ENCODE measurements at places on chromosomes 11 and 22.

- DNase-seq, result no peak
Measured at GRCh38 chr11:125932301-125932700, 13.5 kb upstream of the VSIG10L2 start.

DNA sequence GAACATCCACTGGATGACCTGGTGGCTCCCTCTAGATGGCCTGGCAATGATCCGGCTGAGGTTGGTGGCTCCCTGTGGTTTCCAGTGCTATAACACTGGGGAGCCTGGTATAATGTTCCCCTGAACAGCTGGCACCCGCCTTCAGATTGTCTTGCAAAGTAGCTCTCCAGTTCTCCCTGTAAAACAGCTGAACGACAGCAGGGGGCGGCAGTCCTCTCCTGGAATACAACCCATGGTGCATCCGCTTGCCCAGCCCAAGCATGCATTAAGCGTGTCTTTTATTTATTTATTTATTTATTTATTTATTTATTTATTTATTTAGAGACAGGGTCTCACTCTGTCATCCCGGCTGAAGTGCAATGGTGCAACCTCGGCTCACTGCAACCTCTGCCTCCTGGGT, 258.9 kb downstream of the BUD13 start:
- no peak for DNase-seq

DNA sequence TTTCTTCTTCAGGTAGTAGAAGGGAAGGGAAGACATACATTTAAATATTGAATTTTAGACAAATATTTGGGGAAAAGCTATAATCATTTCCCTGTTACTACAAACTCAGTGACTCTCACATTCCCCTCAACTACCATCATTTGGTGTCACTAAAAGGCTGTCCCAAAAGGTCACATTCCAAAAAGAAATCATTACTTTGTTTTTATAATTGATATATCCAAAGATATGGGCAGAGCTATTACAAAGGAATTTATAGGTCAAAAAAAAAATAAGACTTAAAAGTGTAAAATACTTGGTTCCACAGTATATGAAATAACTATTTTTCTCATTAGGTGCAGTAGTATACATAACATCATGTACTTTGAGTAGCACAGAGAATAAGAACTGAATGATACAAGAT, 751.4 kb downstream of the KCNA4 start:
- no peak for DNase-seq

- no peak for DNase-seq
Measured at GRCh38 chr11:61752117-61752924, at the start of gene MYRF. MYRF (plus strand) TSS chr11:61752636; CDS start chr11:61752745, 109 bp downstream.

DNA sequence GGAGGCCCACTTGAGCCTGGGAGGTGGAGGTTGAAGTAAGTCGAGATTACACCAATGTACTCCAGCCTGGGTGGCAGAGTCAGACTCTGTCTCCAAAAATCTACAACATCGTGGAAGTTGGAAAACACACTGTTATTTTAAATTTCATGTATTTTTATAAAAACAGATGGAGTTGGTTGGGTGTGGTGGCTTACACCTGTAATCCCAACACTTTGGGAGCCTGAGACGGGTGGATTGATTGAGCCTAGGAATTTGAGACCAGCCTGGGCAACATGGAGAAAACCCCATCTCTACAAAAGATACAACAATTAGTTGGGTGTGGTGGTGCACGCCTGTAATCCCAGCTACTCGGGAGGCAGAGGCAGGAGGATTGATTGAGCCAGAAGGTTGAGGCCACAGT, 52.0 kb upstream of the CLTCL1 start:
- DNase-seq, result no peak

- no peak for DNase-seq
Measured at GRCh38 chr22:39595622-39596172, 25.1 kb downstream of the CACNA1I start.

- no peak for DNase-seq
Measured at GRCh38 chr11:102936864-102937509, 18.5 kb downstream of the MMP13 start.

- DNase-seq, result peak; percentile 6
Measured at GRCh38 chr22:27377501-27378295, 423.9 kb downstream of the MN1 start.

DNA sequence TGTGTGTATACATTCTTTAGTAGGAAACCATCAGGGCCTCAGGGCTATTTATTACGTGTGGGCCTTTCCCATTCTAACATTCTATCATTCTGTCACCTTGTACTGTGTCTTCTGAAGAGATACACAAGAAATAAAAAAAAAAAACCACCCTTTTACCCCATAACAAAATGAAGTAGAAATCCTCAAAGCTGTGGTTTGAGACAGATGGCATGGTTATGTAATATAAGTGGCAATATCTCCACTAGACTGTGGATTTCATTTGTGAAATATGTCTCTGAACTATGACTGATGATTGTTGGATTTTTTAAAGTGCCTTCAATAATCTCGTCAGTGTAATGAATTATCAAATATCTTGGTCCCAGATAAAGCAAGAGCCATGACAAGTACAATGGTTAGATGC, 150.0 kb upstream of the BLID start:
- no peak for DNase-seq

DNA sequence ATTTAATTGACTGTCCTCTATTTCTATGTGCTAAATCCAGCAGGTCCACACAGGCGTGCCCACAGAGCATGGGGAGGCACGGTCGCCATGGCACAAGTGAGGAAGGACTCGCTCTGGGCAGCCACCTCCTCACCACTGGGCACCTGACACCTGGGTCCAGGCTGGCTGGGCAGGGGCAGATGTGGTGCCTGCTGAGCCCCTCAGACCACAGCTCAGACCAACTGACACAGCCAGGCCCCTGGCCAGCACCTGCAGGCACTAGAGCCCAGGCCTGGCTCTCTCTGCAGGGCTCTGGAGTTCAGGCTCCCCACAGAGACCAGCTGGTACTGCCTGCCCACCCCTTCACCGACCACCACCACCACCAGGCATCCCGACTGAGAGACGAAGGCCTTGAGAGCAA, 27.9 kb downstream of the LINC01488 start:
- no peak for DNase-seq

DNA sequence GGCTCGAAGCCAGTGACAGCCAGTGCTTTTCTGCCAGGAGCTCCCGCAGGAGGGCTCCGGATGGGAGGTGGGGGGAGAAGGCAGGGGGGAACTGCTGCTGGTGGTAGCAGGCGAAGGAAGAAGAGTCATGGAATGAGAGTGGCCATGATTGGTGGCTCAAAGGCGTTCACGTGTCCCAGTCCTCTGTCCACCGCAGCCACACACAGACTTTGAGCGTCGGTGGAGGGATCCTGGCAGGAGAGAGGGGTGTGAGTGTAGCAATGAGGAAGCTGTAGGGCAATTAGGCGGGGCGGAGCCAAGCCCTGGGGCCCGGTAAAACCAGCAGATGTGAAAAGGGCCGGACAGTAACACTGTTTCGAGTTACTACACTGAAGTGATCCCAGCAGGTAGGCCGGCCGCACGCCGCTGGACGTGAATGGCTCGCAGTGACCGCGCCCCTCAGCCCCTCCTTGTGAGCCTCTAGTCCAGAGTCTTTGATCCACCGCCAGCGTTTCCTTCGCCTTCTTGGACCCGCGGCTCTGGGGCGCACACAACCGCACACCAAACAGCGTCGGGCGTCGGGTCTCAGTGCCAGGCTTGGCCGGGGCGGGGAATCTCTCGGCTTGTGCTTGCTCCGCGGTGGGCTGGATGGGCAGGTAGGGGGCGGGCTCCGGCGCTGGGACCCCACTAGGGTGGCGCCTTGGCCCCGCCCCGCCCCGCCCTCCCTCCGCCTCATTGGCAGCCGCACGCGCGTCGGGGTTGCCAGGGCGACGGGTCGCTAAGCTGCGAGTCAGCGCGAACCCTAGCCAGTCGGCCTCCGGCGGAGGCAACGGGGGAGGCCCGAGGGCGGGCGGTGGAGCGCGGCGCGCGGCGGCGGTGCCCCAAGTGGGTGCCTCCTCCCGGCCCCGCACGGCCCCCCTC, at the start of gene LRRC10B:
Gene LRRC10B, plus strand, starts transcription at position 788 of the 900 bp plus-strand sequence. CDS start 250 bp downstream, outside the sequence.
- DNase-seq, result no peak

GRCh38 chr11:28524098-28524497, 415.9 kb downstream of the METTL15 start:
- no peak for DNase-seq

GRCh38 chr11:39365809-39366436, 2093.5 kb downstream of the LRRC4C start:
- no peak for DNase-seq

DNA sequence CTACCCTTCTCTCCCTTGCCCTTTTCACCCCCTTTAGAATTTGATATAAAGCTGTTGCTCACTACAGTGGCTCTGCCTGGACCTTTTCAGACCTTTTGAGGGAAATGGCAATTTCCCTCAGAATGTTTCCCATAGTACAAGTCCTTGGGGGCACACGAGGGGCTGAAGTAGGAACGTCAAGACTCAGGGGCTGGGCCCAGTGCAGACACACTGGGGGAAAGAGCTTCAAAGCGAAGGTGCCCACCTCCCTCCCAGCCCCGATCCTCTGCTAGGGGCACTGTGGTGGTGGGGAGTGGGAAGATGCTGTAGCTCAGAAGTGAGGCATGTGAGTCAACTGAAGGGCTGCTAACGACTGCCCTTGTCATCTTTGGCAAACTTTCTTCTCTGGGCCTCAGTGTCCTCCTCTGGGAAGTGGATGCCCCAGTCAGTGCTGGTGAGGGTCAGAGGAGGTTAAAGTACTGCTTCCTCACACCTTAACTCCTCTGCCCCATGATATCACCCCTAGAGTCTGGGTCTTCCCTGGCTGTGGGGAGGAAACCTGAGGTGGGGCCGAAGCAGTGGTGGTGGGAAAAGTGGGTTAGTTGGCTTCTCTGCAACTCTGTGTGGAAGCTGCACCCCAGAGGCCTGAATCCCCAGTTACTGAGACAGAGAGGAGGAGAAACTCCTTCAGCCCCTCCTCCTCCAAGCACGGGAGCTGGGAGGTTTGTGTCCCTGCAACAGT, 425.3 kb upstream of the B3GAT1 start:
- DNase-seq, result no peak

- no peak for DNase-seq
Measured at GRCh38 chr22:46256358-46256958, 6.4 kb upstream of the CDPF1 start.

- DNase-seq, result no peak
Measured at GRCh38 chr22:48489551-48490499, 1337.8 kb downstream of the BRD1 start.

GRCh38 chr11:31802609-31802989, 8.5 kb downstream of the PAX6 start:
- no peak for DNase-seq
